ENCODE measurements at places on chromosomes 3 and 15.

DNA sequence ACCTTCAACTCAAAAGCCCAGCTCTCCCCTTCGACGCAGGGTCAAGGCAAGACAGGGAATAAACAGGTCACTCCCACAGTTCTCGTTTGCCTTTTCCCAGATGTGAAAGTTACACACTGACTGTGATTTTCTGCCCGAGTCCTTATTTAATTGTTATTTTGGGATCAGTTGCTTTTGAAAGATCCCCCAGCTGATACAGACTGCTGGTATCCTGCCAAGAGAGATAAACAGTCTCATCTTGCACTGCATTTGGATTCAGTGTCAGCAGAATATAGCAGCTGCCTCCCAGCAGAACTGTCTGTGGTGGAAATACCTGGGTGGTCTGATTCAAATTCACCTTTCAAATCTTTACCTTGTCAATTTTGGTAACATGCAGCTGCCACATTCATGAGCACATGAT lies 56.0 kb upstream of the FAM3D start:
- no peaks in the 10 kb centered on the region for H3K36me3 ChIP-seq
- H3K4me1 ChIP-seq = no peaks in the 10 kb centered on the region
- H3K27me3 ChIP-seq = no peaks in the 10 kb centered on the region
- no peak overlapping the region for H3K4me3 ChIP-seq
- H3K27ac ChIP-seq = no peak overlapping the region

GRCh38 chr3:116340680-116341216 lies 104.5 kb downstream of the LSAMP start:
- no peak overlapping the region for H3K4me3 ChIP-seq
- H3K27me3 ChIP-seq = no peaks in the 10 kb centered on the region
- no peak overlapping the region for H3K27ac ChIP-seq
- no peak for DNase-seq
- H3K4me1 ChIP-seq = no peaks in the 10 kb centered on the region
- no peaks in the 10 kb centered on the region for H3K36me3 ChIP-seq

DNA sequence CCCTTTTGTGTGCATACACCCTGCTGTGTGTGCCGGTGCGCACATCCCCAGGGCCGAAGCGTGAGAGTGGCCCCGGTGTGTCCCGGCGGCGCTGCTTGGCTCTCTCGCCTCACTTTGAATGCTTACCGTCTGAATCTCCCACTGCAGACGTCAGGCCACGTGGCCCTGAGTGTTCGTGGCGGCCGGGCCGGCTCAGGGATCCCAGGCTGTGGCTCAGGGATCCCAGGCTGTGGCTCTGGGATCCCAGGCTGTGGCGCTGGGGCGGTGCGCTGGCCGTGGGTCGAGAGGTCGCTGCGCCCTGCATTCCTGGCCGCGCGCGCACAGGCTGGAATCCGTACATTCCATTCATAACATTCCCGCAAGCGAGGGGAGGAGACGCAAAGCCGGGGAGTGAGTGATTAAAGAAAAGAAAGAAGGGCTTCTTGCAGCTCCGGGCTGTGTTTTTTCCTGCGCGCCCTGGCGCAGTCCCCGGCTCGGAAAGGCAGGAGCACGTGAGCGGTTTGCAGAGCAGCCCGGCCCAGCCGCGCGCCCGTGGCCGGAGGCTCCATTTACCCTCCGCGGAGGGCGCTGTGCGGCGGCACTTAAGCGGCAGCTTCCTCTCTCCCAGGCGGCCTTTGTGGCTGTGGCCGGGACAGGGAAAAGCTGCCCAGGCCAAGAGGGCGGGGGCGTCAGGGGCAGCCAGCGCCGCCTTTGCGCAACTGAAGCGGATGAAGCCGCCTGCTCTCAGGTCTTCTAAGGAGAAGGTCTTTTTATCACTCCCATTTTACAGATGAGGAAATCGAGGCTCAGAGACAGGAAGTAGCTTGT lies 87.0 kb upstream of the ALDH1L1 start:
- DNase-seq = peak; percentile 51
- peak overlapping the region; percentile 92 for H3K27ac ChIP-seq
- peak overlapping the region; percentile 35 for H3K4me3 ChIP-seq

DNA sequence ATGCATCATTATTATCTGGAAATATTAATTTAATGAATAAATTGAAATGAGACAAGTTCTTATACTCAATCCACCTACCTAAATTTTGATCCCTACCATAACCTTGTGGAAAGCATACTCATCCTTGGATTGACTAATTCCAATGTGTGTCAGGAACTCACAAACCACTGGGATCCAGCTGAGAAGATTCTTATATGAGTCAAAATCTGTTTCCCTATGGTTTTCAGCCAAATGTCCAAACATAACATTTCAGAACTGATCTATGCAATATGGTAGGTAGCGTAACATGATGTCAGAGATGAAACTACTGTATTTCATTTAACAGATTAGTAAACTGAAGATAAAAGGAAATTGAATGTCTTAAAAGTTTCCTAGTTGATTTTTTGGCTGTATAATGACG lies 250.0 kb downstream of the PLOD2 start:
- no peak for DNase-seq
- no peak overlapping the region for H3K4me3 ChIP-seq
- no peaks in the 10 kb centered on the region for H3K36me3 ChIP-seq
- H3K27me3 ChIP-seq = no peaks in the 10 kb centered on the region

DNA sequence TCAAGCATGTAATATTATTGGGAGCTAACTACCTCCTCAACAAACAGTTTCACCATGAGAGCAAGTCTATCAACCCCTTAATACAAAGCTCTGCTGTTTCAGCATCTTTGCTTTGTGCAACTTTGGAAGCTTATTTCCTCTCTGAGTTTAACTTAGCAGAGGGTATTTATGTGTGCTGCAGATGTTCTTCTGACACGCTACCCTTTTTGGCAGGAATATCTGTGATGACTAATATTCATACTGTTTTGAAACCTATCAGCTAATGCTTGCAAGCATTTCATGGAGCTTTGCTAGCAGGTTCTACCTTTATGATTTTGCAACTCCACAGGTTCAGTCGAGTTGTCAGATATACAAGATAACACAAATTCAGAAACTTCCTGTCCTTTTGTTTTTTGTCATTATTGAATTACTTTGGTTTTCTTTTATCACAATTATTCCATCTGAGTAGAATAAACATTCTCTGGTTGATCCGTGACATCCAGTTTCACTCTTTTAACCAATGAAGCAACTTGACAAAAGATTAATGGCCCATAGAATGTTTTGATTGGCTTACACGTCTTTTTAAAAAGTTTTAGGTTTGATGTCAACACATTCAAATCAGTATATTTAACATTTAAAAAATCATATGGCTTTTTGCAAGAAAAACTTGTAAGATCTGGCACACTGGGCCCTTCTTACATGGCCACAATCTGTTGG lies 1.7 kb upstream of the SLC9A9 start:
- no peaks in the 10 kb centered on the region for H3K27me3 ChIP-seq
- H3K4me3 ChIP-seq = no peak overlapping the region
- no peak for DNase-seq
- no peaks in the 10 kb centered on the region for H3K36me3 ChIP-seq

DNA sequence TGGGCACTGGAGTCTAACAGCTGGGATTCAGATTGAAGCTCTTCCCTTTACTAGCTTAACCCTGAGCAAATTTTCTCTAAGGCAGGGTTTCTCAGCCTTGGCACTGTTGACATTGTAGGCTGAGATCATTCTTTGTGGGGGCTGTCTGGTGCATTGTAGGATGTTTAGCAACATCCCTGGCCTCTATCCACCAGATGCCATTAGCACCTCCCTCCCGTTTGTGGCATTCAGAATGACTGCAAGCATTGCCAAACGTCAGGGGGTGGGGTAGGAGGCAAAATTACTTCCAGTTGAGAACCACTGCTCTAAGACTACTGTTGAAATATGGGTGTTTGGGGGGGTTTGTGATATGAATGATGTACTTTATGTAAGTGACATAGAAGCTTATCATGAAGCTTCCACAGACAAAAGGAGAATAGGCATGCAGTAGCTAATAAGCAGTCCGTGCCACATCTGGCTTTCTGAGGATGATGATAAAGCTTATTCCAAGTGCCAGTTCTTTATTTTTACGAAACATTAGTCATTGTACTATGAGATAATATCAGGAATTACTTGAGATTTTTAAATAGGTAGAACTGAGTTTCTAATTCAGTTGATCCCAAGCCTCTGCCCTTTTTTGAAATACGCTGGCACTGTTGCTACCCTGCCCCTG lies 39.3 kb downstream of the NKIRAS1 start:
- H3K4me1 ChIP-seq = peaks cover 8% of the 10 kb centered on the region
- H3K36me3 ChIP-seq = peaks cover 3% of the 10 kb centered on the region
- no peaks in the 10 kb centered on the region for H3K27me3 ChIP-seq
- no peak overlapping the region for H3K27ac ChIP-seq
- no peak overlapping the region for H3K4me3 ChIP-seq

DNA sequence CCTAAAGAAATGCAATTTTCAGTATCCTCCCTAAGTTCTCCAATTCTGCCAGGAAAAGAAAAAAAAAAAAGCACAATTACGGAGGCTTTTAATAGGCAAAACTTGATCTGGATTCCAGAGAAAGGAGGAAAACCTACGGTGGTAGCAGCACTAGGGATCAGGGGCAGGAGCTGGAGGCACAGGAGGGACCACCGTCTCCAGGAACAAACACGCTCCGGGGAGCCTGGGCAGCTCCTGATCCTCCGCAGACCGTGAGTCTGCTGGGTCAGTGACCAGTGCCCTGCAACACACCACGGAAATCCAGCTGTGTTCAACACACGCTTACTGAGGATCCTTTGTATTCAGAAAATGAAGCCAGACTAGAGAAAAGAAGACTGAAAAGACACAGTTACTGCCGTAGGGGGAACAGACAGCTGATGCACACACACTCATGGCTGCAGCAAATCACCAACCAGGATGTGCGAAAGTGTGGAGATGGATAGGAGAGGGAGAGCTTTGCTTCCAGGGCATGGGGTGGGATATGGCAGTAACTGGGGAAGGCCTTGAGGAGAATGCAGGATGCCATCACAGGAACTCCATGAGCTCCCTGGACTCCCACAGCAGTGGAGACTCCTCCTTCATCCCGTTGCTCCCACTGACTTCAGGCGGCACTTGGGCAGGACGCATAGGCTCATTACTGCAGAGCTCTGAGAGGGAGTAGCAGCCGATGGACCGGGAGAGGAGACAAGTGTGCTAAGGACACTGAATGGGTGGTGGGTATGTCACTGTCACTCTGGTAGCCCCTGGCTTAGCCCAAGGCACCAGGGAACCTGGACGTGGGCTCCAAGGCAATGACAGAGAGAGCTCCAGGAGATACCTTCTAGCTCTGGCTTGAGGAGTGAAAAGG lies 167.0 kb downstream of the ATP10A start:
- peaks cover 6% of the 10 kb centered on the region for H3K36me3 ChIP-seq
- no peak for DNase-seq
- H3K4me3 ChIP-seq = no peak overlapping the region
- H3K27me3 ChIP-seq = no peaks in the 10 kb centered on the region
- no peak overlapping the region for H3K27ac ChIP-seq

- no peaks in the 10 kb centered on the region for H3K4me1 ChIP-seq
- no peak overlapping the region for H3K4me3 ChIP-seq
- no peaks in the 10 kb centered on the region for H3K36me3 ChIP-seq
- no peaks in the 10 kb centered on the region for H3K27me3 ChIP-seq
- no peak overlapping the region for H3K27ac ChIP-seq
- no peak for DNase-seq
Observed at GRCh38 chr3:51789437-51789836, 10.4 kb upstream of the IQCF6 start.

GRCh38 chr3:45640724-45641361 lies 46.3 kb downstream of the LIMD1 start:
- peaks cover 21% of the 10 kb centered on the region for H3K4me1 ChIP-seq
- H3K27ac ChIP-seq = no peak overlapping the region
- peaks cover 2% of the 10 kb centered on the region for H3K36me3 ChIP-seq
- no peak for DNase-seq
- H3K27me3 ChIP-seq = no peaks in the 10 kb centered on the region
- no peak overlapping the region for H3K4me3 ChIP-seq

DNA sequence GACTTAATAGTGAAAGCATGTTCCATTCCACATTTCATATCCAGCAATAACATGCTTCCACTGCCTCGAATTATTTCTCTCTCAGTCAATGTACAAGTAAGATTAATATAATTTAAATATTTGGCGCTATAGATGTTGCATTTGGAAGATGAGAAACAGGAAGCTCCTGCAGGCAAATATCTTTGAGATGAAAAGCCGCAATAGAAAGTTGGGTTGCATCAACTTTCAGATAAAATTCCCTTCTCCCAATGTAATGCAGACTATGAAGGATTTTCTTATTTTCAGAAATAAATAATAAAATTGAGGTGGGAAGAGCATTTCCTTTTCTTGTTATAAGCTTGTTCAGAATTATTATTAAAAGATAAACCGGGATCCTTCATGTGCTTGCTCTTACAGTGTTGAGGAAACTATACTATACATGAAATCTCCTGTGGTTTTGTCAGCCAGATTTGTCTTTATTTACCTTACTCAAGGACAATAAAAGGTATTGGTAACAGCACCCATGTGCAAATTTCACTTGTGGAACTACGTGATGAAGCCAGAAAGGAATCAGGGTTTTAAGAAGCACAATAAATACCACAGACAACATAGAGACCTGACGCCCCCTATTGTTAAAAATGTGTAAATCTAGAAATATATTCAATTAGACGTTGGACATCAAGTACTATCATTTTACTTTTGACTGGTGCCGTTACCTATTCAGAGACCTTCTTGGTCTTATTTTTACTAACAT lies 307.0 kb downstream of the ARPP21 start:
- no peak for DNase-seq
- no peaks in the 10 kb centered on the region for H3K4me1 ChIP-seq
- no peaks in the 10 kb centered on the region for H3K36me3 ChIP-seq
- no peak overlapping the region for H3K4me3 ChIP-seq
- H3K27me3 ChIP-seq = no peaks in the 10 kb centered on the region
- no peak overlapping the region for H3K27ac ChIP-seq

DNA sequence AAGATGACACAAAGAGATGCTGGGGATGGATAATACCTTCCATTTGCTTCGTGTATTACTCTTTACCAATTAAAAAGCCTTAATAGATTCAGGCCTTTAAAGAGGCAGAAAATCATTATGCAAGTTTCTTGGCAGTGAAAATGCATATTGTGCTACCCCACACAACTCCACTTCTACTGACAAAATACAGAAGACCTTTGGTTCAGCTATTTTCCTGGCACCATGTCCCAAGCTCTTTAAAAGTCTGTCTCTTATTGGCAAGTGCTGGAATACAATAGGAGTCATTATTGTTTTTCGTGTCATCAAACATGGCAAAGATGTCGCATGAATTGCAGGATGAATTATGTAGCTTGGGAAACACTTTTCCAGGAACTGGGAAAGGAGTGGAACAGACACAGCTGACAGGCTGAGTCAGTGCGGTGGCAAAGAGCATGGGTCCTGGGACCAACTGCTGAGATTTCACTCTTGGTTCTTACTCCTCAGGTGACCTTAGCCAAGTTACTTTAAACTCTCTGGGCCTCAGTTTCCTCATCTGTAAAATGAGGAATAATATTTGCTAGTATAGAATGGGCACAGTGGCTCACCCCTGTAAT lies 5.5 kb upstream of the TSPAN3 start:
- H3K27ac ChIP-seq = no peak overlapping the region
- H3K27me3 ChIP-seq = no peaks in the 10 kb centered on the region
- no peak for DNase-seq
- H3K4me1 ChIP-seq = peaks cover 6% of the 10 kb centered on the region
- H3K4me3 ChIP-seq = no peak overlapping the region
- H3K36me3 ChIP-seq = no peaks in the 10 kb centered on the region

GRCh38 chr3:127781411-127782001 lies 40.8 kb downstream of the MGLL start:
- peaks cover 5% of the 10 kb centered on the region for H3K36me3 ChIP-seq
- no peak overlapping the region for H3K4me3 ChIP-seq
- DNase-seq = no peak
- no peaks in the 10 kb centered on the region for H3K27me3 ChIP-seq
- peaks cover 47% of the 10 kb centered on the region for H3K4me1 ChIP-seq
- H3K27ac ChIP-seq = peak overlapping the region; percentile 6

GRCh38 chr15:74217907-74218885 lies 15.6 kb upstream of the STRA6 start:
- H3K27ac ChIP-seq = no peak overlapping the region
- no peak overlapping the region for H3K4me3 ChIP-seq
- peaks cover 2% of the 10 kb centered on the region for H3K27me3 ChIP-seq
